Stimulated activated CD4-positive, alpha-beta T cell treated with anti-CD3 and anti-CD28 coated beads, Interleukin-1b, Interleukin-23, amount 100 ng/mL, for 24 hours (primary cell): ENCODE measurements at places on chromosomes 1 and 21.

DNA sequence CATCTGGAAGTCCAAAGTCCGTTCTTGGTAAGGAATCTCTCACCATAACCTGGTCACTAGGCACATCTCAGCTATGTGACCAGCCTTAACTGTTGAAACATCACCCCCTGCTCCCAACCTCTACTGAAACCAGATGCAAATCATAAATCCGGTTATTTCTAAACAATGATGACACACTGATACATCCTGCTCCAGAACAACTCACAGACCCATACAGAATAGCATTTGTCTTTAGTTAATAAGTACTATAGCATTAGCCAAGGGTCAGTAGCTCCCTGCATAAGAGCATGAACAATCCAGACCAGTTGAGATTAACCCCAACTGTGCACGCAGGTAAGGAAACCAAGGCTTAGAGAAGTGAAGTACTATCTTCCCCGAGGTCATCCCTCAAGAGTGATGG, 38.0 kb upstream of the KCTD3 start:
- no peak for DNase-seq

DNA sequence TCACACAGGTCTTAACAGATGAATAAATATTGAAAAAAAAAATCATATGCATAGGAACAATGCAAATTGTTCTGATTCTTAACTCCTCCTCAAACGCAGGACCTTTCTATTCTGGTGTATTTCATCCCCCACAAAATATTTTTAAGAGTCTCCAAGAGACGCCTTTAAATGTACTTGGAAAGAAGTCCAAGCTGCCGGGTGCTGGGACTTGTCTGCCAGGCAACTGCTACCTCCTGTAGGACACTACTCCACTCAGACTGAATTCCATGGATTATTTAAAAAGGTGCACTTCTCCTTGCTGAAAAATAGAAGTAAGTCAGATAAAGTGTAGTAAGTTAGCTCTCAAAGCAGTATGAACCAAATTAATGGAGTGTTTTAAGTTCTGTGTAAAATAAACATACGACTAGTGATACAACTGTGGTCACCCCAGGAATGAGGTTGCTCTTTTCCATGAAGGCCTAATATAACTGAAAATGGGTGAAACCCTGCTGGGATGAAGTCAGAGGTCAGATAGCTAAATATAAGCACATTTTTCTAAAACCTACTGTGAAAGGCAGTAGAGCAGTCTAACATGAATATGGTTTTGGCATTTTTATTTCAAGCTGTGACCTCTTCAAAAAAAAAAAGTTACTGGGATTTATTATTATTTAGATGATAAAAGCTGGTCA, 189.2 kb upstream of the PBX1 start:
- no peak for DNase-seq

DNA sequence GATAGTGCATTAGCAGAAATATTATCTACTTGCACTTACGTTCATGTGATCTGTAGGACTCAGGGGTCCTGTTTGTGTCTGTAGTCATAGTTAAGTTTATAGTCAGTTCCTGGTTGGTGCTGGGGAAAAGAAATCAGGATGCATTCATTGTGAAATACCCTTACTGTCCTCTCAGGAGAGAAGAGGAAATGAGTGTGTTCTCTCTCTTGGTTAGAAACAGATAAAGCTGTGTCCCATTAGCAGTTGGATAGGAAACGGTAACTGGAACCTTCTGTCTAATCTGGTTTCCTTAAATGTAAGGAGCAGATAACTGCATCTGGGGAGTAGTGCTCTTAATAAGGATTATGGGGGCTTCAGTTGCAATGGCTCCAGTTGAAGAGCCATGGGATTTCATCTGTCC, 8.9 kb downstream of the SDCCAG8 start:
- no peak for DNase-seq

DNA sequence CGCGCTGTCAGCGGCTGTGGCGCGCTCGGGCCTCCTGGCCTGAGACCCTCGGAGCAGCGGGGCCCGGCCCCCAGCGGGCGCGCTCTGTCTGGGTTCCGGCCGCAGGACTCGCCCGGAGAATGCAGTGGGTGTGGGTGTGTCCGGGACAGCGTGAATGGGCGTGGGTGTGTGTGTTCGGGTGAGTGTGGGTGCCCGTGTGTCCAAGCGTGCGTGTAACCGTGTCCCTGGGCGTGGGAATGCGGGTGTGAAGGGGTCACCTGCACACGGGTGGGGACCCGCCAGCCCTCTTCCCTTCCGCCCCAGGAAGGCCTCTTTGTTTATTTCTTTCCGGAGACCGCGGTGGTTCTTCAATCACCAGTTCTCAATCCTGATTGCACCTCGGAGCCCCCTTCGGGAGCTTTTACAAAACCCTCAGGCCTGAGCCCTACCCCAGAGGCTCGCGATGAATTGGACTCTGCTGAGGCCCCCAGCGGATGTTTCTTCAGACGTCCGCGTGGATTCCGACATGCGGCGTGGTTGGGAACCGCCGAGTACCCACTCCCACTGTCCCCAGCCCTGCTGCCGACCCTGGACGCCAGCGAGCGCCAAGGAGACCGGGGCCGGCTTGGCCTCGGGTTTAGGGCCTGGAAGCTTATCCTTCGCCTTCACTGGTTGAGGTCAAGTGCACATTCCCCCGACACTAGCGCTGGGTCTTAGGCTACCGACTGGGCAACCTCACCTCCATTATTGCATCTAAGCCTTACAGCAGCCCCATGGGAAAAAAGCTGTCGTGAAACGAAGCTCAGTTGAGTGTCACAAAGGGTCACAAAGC, 19.3 kb downstream of the SERTAD4 start:
- DNase-seq = no peak

DNA sequence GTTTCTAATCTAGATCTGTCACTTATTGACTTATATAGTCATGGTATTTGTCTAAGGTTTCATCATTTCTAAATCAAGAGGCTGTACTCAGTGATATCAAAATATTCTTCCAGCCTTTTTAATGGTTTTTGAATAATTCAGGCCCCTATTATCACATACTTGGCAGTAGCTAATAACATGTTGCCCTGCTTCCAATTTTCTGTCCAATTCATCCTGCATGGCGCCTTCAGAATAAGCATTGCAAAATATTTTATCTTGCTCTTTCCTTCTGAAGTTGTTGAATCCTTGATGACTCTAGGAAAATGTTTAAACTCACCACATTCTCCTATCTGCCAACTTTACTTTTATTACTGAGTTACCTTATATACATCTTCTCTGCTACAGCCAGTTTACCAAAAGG, 517.2 kb upstream of the B3GALT2 start:
- DNase-seq = no peak

- DNase-seq = no peak
These were observed 13.6 kb downstream of the CNST start for GRCh38 chr1:246579818-246580217.

GRCh38 chr1:61226791-61227567, 144.6 kb downstream of the NFIA start:
- no peak for DNase-seq

DNA sequence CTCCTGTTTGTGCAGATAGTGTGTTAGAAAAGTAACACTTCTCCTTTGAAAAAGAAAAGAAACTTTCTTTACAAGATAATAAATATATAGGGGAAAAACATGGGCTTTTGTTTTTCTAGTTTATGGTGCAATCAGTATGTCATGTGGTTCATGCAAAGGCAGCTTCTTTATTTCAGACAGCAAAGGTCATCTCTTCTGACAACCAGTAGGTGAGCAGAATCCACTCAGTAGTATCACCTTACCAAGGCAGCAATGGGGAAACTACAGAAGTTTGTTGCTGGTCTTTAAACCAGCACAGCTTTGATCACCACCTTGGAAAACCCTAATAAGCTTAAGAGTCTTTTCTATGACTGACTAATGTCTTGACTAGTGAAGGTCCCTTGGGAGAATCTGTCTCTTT, 13.0 kb upstream of the SAMSN1 start:
- DNase-seq = no peak

DNA sequence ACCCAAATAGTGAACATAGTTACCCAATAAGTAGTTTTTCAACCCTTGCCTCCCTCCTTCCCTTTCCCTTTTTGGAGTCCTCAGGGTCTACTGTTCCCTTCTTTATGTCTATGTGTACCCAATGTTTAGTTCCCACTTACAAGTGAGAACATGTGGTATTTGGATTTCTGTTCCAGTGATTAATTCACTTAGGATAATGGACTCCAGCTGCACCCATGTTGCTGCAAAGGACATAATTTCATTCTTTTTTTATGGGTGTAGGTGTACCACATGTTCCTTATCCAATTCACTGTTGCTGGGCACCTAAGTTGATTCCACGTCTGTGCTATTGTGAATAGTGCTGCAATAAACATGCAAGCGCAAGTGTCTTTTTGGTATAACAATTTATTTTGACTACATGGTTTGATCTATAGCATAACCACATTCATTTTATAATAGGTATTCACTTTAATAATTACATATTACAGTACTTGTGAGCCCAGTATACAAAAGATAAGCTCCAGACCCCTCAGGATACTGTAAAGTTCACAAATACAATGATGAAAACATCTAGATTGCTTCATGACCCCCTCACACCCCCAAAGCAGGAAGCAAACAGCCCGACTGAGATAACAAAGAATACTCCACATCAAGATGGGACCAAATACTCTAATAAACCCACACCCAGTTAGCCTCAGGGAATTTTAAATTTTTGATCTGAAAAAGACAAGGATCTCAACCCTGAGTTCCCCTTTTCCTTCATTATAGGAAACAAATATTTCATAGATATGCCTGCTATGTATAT, 45.3 kb downstream of the PUM1 start:
- no peak for DNase-seq

GRCh38 chr1:116062201-116062600, 49.0 kb upstream of the MAB21L3 start:
- DNase-seq = no peak

DNA sequence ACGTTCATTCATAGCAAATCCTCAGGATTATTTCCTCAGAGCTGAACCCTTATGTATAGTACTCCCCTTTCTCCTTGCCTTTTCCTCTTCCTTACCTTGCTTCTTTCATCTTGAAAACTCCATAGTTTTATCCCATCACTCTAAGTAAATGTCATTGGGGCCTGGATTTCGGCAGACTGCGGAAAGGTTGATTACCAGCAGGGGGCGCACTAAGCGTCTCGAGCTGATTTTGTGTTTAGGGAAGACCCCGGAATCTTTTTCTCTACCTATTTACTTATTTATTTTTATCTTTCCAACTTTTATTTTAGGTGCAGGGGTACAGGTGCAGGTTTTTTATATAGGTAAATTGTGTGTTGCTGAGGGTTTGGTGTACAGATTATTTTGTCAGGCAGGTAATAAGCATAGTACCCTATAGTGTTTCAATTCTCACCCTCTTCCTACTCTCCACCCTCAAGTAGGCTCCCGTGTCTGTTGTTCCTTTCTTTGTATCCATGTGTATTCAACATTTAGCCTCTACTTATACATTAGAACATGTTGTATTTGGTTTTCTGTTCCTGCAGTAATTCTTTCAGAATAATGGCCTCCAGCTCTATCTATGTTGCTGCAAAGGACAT, 11.4 kb upstream of the MTARC1 start:
- peak; percentile 12 for DNase-seq

DNA sequence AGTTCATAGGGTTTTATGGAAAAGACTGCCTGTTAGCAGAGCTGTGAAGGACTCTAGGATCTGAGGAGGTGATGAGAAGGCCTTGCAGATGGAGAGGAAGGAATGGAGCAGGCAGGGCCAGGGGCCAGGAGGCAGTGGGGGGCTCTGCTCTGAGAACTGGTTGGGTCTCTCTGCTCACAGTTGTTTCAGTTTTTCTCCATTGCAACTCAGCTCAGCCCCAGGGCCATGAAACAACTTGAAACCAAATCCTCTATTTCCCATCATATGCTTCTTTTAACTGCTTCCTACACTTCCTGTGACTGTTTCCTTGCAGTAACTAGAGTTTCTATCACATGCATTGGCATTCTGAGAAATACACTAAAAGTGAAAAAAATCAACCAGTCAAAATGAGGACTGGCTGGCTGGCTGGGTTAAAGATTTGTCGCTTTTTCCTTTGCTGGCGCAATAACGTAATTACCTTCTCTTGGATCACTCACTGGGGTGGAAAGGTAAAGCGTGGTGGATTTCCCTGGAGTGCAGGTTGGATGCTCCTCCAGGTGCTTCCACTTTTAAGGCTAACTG, 172.0 kb downstream of the CDC7 start:
- DNase-seq = no peak

GRCh38 chr1:59696421-59697115, 118.2 kb upstream of the HOOK1 start:
- DNase-seq = no peak

- no peak for DNase-seq
These were observed 63.6 kb downstream of the EPHB2 start for GRCh38 chr1:22773981-22774832.

- DNase-seq = no peak
These were observed 31.8 kb upstream of the FBXO28 start for GRCh38 chr1:224082146-224082545.

- DNase-seq = peak; percentile 63
These were observed 78.0 kb downstream of the STUM start for GRCh38 chr1:226626577-226626956.

GRCh38 chr1:5915587-5916571, 76.3 kb downstream of the NPHP4 start:
- peak; percentile 7 for DNase-seq

DNA sequence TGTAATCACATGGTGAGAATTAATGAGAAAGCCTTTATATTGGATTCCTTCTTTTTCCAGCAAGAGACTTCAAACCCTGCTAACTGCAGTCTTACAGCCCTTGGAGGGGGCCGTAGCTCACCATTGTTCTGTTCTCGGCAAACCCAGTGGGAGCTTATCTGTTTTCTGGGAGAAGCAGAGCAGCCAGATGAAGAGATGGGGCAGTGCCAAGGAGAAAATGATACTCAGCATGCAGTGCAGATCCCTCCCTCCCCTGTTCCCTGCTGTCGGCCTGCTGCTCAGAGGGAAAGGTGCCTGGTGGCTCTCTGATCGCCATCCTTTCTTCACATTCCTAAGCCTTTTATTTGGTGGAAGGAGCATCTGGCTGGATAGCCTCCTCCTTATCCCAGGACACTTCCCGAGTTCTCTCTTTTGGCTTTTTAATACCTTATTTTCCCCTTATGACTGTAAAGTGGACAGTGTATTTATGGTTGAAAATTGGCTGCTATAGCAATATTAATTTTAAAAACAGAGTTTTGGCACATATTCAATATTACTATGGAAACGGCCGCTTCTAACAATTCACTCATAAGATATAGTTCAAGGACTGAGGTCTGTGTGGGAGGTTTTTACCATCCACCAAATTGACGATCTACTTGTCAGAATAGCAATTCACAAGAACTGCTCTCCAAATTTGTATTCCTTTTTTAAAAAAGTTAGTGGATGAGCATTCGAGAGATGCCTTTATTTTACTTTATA, 203.4 kb downstream of the CRB1 start:
- DNase-seq = no peak

GRCh38 chr1:164786980-164787833, 228.2 kb downstream of the PBX1 start:
- peak; percentile 6 for DNase-seq

DNA sequence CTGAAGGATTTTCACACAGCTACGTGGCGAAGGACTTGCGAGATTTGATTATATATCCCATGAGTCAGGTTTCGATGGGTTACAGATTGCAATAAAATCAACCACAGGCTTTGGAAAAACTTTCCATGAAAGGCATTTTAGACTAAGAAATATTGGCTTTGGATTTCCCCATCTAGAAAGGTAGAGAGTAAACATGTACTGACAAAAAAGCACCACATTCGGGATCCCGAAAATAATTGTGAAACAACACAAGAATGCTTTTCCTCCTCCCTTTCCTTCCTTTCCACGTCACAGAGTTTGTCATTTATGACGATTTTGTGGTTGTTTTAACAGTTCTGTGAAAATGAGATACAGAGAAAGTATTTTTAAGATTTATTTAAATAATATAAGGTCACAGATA, 38.5 kb downstream of the TGFB2 start:
- no peak for DNase-seq
